ENCODE measurements at places on chromosomes 12 and 14.

DNA sequence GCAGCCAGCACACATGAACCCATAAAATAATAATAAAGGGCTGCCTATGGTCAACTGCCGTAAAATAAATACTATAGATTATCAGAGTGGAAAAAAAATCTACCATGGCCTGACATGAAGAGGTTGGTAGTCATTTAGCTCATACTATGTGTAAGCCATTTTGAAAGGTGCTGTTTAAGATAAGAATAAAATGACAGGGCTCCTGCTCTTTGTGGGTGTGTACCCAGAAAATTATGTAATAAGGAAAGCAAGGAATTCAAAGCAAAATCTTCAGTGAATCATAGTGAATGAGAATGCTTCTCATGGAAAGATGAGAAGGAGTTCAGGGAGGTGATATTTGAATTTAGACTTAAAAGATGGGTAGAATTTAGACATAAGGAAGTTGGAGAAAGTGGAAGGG lies 42.9 kb upstream of the PPM1H start:
- no peak for DNase-seq

GRCh38 chr14:100890061-100890850 lies 13.3 kb downstream of the RTL1 start:
- no peak for DNase-seq

DNA sequence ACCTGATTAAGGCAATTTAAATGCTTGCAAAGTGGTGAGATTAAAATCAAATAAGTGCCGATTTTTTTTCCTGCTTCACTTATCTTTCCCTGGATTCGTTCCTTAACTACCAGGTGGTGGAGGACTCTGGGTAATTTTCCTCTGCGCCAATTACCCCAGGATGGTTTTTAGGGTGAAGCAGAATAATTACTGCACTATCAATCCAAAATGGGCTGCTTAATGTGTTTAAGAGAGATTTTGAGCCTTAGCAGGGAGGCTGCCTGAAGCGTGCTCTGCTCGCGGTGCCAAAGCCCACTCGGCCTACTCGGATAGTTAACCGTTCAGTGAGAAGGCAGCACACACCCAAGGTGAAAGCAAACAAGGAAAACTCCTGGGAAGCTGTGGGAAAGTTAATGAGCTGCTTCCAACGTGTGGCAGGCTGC lies 274.9 kb upstream of the LMO3 start:
- DNase-seq: no peak

DNA sequence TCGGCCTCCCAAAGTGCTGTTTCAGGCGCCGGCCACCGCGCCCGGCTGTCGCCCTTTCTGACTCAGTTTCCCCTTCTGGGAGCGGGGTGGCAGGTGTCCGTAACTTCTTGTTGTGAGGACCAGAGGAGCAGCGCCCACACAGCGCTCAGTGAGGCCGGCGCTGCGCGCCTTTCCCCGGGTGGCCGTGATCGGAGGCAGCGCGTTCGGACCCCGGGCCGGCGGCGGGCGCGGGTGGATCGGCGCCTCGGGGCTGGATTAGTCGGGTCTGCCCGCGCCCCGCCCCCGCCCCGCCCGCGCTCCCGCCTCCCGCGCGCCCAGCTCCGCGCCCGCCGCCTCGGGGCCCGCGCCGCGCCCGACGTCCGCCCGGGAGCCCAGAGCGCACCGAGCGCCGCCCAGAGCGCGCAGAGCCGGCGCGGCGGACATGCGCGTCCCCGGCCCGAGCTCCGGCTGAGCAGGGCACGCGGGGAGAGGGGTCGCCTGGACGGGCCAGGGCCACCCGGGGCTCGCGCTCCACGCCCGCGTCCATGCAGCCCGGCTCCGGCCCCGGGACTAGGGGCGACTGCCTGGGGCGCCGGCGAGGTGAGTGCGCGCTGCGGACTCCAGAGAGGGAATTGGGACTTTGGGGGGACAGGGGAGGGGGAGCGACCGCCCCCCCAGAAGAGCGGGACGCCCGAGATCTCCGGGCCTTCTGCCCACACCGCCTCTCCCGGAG lies 50.6 kb downstream of the LRCOL1 start:
- DNase-seq: no peak

GRCh38 chr12:129681830-129682229 lies 222.0 kb downstream of the TMEM132D start:
- DNase-seq: no peak

DNA sequence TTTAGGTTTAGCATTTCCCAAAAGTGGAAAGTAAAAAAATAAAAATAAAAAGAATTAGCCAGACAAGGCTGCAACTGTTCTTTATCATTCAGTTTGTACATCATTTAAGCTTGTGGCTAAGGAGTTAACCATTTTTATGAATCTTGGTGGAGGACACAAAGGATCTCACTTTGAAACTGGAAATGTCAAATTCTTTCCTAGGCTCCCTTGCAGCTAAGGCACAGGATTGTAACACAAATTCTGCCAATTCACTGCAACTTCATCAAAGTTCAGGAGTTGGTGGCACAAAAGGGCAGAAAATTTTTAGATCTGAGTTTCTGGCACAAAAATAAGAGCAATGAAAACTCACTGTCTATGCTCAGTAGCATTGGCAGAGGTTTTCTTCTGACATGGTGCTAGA lies 211.2 kb upstream of the SYT10 start:
- no peak for DNase-seq

DNA sequence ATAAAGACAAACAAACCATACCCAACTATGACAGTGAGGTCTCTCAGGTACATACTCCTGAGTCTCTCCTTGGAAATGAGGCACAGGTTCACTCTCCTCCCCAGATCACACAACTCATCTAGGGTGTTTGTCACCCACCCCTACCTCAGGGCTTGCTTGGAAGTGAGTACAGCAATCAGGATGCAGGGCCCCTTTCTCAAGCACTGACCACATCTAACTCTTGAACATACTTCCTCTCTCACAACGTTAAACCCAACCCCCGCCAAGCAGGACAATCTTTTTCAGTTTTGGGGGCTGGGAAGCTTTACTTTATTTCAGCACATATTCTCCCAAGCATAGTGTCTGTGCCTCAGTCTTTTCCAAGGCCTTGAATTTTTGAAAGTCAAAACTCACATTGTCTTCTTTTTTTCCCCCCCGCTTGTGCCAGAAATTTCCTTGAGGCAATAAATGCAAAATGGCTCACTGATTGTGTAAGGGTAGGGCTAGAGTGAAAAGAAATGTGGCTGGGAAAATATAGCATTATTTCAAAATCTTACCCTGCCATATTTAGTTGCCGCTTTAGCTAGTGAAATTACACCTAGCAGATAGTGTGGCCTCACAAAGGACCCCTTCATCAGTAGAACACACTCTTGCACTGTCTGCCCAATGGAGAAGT lies 2.4 kb upstream of the GPR65 start:
- no peak for DNase-seq

- DNase-seq: no peak
These were observed 414.7 kb downstream of the RAD51B start for GRCh38 chr14:68234101-68234905.

DNA sequence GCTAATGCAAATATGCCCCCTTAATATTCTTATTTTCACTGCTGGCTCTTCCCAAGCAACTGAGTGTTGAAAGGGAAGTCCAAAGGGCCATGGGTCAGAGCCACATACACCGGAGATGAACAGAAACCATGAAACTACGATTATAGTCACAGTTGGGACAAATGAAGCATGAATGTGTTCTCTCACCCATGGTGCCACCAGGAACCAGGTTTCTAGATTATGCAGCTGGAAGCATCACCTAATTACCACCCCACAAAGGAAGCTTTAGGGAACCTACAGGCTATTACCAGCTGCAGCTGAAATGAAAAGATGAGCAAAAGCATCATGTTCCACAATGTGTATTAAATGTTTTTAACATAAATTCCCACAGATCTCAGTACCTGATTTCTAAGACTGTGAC lies 15.4 kb downstream of the TMTC1 start:
- DNase-seq: no peak

- no peak for DNase-seq
These were observed 50.7 kb downstream of the BCAT1 start for GRCh38 chr12:24898185-24898584.

DNA sequence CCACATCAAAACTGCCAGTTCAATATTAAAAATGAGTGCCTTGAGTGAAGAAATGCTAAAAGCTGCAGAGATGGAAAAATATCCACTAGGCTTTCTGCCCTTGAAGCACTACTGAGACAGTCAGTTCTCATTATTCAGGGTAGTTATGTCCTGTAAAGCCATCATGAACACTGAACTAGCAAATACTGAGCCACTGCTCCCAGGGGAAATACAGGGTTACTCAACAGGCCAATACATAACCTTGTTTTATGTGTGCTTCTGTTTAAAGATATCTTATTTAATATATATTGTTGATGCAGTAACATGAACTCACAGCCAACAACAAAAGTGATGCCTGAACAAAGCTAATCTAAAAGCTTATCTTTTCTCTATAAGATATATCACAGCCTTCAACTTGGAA lies 3.3 kb downstream of the RAD52 start:
- DNase-seq: no peak

- no peak for DNase-seq
These were observed 267.7 kb downstream of the RPAP3 start for GRCh38 chr12:47438175-47438574.

- DNase-seq: no peak
These were observed 9.7 kb downstream of the NCOR2 start for GRCh38 chr12:124557518-124558223.

GRCh38 chr14:22478247-22478646 lies 110.8 kb downstream of the DAD1 start:
- no peak for DNase-seq

DNA sequence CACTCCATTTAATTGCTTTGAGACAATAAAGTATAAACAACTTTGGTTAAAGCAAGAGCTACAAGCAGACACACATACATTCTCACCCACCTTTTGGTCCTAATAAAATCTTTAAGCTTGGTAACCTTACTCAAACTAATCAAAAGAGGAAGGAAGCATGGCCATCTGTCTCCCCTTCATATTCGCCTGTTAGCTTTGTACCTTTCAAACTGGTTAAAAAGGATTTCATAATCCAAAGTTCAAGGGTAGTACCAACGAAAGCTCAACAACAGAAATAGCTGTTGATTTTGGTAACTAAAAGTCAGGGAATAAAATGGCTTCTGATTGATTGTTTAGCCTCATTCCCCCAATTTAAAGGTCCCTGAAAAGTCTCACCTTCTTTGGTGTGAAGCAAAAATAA lies 456.9 kb downstream of the BCAT1 start:
- no peak for DNase-seq

DNA sequence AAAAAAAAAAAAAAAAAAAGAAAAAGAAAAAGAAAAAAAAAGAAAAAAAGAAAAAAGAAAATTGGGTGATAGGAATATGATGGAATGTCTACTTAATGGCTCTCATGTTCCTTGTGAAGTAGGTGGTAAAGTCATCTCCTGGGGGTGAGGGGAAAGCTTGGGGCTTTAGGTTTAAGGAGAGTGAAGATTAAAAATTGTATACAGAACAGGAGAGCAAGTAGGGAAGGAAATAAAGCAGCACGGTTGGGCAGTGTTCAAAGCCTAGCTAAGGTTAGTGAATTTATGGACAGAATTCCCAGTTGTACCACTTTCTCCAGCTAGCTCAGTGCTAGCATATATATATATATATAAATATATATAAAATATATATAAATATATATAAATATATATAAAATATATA lies 40.0 kb upstream of the SLC2A13 start:
- DNase-seq: no peak

All from SK-N-MC (cell line).